ENCODE measurements at places on chromosomes 1 and 21.

DNA sequence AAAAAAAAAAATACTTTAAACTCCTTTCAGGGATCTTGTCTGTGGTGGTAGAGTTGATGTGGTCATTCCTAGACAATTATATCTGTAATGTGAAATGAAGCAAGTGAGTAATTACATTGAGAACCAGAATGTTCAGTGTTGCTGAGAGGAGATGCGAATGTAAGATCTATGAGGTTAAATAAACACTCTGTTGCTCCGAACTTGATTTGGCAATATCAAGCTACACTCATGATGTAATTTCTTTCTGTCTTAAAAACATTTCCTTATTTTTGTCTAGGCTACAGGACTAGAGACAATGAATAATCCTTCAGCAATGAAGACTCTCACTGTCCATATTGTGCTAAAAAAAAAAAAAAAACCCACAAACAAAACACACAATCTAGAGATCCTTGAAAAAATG lies 63.1 kb upstream of the IGSF5 start:
- no peak overlapping the region for H3K27ac ChIP-seq
- H3K36me3 ChIP-seq = no peaks in the 10 kb centered on the region
- no peak overlapping the region for H3K4me3 ChIP-seq
- H3K4me1 ChIP-seq = no peaks in the 10 kb centered on the region
- H3K27me3 ChIP-seq = no peaks in the 10 kb centered on the region
- no peak for DNase-seq

- H3K36me3 ChIP-seq = no peaks in the 10 kb centered on the region
- H3K27me3 ChIP-seq = no peaks in the 10 kb centered on the region
- H3K4me3 ChIP-seq = no peak overlapping the region
- no peak for DNase-seq
Measured at GRCh38 chr1:115807723-115808122, 33.2 kb downstream of the NHLH2 start.

DNA sequence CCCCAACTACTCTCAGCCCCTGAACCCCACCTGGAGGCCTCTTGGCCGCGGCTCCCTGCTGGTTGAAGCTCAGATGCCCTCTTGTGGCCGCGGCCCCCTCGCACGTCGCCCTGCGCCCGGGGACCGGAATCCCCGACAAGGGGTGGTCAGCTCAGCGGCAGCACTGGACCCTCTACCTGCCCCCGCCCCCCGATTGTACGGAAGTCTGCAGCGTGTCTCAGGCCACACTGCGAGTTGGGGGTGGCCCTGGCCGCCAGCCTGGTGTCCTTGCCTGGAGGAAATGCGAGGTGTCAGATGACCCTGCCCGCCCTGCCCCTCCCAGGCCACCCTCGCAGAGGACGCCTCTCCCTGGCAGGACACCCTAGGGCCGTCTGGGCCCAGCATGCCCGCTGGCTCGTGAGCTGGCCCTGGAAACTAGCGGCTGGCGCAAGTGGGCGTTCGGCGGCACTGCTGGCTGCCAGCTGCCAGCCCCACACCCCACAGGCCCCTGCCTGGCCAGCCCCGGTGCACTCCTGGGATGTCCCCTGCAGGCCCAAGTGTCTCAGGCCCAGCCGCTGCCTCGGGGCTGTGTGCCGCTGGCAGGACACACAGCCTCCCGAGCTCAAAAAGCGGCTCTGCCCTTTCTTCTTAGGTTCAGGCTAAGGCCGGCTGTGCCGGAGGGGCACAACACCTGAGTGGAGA lies 60.8 kb downstream of the EDN2 start:
- H3K4me3 ChIP-seq = no peak overlapping the region
- no peaks in the 10 kb centered on the region for H3K27me3 ChIP-seq
- H3K27ac ChIP-seq = no peak overlapping the region
- no peak for DNase-seq
- H3K36me3 ChIP-seq = no peaks in the 10 kb centered on the region

GRCh38 chr1:2481885-2482284 lies 5.8 kb downstream of the PLCH2 start:
- no peaks in the 10 kb centered on the region for H3K36me3 ChIP-seq
- H3K27me3 ChIP-seq = no peaks in the 10 kb centered on the region
- no peak overlapping the region for H3K27ac ChIP-seq
- DNase-seq = no peak

- H3K4me1 ChIP-seq = no peaks in the 10 kb centered on the region
- DNase-seq = no peak
- H3K4me3 ChIP-seq = no peak overlapping the region
- H3K27ac ChIP-seq = no peak overlapping the region
- no peaks in the 10 kb centered on the region for H3K36me3 ChIP-seq
- H3K27me3 ChIP-seq = no peaks in the 10 kb centered on the region
Measured at GRCh38 chr1:48853006-48853405, 76.3 kb upstream of the BEND5 start.

DNA sequence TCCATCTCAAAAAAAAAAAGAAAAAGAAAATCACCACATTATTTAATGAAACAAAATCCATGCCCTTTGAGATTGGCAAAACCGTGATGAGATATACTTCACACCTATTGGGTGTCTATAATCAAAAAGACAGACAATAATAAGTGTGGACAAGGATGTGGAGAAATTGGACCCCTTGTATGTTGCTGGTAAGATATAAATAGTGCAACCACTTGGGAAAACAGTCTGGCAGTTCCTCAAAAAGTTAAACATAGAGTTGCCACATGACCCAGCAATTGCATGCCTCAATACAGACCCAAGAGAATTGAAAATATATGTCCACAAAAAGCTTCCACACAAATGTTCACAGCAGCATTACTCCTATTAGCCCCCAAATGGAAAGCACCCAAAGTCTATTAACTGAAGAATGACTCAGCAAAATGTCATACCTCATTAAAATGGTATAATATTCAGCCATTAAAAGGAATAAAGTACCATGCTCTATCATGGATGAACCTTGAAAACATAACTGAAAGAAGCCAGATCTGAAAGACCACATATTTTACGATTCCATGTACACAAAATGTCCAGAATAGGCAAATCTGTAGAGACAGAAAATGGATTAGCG lies 24.3 kb downstream of the LMOD1 start:
- H3K27ac ChIP-seq = no peak overlapping the region
- no peak for DNase-seq
- H3K36me3 ChIP-seq = no peaks in the 10 kb centered on the region
- H3K27me3 ChIP-seq = no peaks in the 10 kb centered on the region
- no peaks in the 10 kb centered on the region for H3K4me1 ChIP-seq
- no peak overlapping the region for H3K4me3 ChIP-seq

DNA sequence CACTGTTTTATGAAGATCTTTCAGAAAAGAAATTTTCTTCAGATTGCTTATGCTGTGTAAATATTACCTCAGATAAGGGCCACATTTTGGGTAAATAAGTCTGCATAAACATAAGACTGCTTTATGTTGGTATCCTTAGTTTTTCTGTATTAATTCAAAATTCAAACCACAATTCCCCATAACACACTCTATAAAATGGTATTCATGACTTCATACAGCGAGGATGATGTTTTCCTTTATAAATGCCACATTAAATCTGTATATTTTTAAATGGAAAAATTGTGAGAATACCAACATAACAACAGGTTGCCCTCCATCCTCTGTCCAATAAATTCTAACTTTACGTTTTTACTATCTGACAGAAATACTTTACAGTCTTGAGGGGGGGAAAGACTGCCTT lies 248.7 kb upstream of the CXADR start:
- H3K4me3 ChIP-seq = no peak overlapping the region
- H3K4me1 ChIP-seq = no peaks in the 10 kb centered on the region
- H3K27me3 ChIP-seq = no peaks in the 10 kb centered on the region
- DNase-seq = no peak
- no peak overlapping the region for H3K27ac ChIP-seq

- H3K27me3 ChIP-seq = no peaks in the 10 kb centered on the region
- H3K36me3 ChIP-seq = peaks cover 19% of the 10 kb centered on the region
- peak overlapping the region; percentile 90 for H3K4me3 ChIP-seq
- peak; percentile 23 for DNase-seq
Measured at GRCh38 chr1:20634594-20635084, 1.4 kb downstream of the PINK1 start.

DNA sequence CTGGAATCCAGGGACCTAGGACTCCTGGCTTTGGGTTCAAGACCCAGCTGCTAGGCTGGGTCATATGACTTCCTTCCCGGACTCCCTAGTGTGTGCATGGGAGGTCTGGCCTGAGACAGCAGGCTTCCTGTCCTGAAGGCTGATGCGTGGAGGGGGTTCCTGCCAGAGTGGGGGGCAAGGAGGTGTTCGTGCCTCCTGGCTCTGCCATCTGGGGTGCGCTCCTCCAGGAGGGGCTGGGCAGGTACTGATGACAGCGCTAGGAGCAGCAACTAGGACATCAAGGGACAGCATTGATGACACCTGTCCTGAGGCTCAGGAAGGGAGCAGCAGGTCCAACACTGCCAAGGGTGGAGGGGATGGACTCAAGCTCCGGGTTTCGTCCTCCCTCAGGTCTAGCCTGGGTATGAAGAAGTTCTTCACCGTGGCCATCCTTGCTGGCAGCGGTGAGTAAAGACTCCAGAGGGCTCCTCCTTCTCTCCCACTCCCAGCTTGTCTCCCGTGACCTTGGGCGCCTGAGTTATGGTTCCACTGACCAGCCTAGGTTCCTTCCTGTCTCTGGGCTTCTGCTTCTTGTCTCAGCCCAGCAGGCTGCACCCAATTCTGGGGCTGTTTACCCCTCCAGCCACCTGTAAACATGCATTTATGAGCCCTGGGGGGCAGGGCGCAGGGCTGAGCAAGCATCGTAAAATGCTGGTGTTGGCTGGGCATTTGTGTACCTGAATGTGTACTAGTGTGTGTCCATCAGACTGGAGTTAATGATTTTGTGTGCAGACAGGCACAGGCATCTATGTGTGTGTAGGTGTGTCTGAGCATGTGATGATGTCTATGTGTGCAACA lies 871 bp downstream of the PLA2G2F start:
- no peak overlapping the region for H3K27ac ChIP-seq
- H3K27me3 ChIP-seq = no peaks in the 10 kb centered on the region
- no peaks in the 10 kb centered on the region for H3K36me3 ChIP-seq

DNA sequence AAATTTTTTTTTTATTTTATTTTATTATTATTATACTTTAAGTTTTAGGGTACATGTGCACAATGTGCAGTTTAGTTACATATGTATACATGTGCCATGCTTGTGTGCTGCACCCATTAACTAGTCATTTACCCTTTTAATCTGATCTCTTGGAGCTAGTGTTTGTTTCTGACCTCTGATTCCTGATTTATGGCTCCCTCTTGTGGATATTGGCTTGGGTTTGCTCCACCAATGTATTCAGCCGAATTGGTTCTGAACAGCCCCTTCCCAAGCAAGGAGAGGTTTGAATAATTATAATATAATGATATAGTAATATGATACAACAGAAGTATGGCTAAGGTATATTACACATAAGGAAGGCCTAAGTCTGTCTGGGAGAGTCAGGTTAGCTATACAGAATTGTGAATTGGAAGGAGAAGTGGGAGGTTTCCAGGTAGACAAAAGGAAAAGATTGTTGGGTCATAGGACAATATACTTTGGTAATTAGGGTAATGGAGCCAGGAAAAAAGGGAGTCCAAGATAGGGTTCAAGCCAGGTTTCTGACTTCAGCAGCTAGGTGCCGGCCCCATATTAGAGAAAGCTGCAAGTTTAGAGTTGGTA lies 53.1 kb upstream of the HMCN1 start:
- no peaks in the 10 kb centered on the region for H3K27me3 ChIP-seq
- no peak overlapping the region for H3K4me3 ChIP-seq
- H3K4me1 ChIP-seq = no peaks in the 10 kb centered on the region
- H3K36me3 ChIP-seq = no peaks in the 10 kb centered on the region
- DNase-seq = peak; percentile 8

- no peak for DNase-seq
- H3K36me3 ChIP-seq = no peaks in the 10 kb centered on the region
- H3K27me3 ChIP-seq = no peaks in the 10 kb centered on the region
- no peaks in the 10 kb centered on the region for H3K4me1 ChIP-seq
- no peak overlapping the region for H3K4me3 ChIP-seq
- H3K27ac ChIP-seq = no peak overlapping the region
Measured at GRCh38 chr1:218368686-218369085, 23.6 kb downstream of the TGFB2 start.

GRCh38 chr21:45699251-45699942 lies 55.9 kb downstream of the PCBP3 start:
- H3K4me3 ChIP-seq = no peak overlapping the region
- no peaks in the 10 kb centered on the region for H3K27me3 ChIP-seq
- H3K27ac ChIP-seq = no peak overlapping the region
- no peak for DNase-seq
- H3K4me1 ChIP-seq = peaks cover 3% of the 10 kb centered on the region

- H3K27me3 ChIP-seq = no peaks in the 10 kb centered on the region
- no peaks in the 10 kb centered on the region for H3K36me3 ChIP-seq
- no peaks in the 10 kb centered on the region for H3K4me1 ChIP-seq
- no peak overlapping the region for H3K4me3 ChIP-seq
Measured at GRCh38 chr1:4056422-4056821, 156.3 kb upstream of the C1orf174 start.

DNA sequence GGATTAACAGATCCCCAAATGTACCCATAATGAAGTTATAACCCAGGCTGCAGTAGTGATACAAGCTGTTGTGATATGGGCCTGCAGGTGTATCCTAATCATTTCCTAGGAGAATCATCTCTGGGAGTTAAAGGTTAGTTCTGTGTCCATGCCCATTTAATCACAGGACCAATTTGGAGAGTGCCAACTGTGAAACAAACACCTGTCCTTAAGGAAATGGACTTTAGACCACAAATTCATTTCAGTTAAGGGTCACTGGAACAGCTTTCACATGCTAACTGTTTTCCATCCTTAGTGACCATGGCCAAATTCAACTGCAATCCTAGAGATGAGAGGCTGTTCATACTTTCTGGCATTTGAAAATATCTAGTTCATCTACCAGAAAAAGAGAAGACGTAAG lies 160.9 kb downstream of the GPATCH2 start:
- no peaks in the 10 kb centered on the region for H3K27me3 ChIP-seq
- no peak for DNase-seq
- no peaks in the 10 kb centered on the region for H3K4me1 ChIP-seq
- no peak overlapping the region for H3K4me3 ChIP-seq
- no peaks in the 10 kb centered on the region for H3K36me3 ChIP-seq
- no peak overlapping the region for H3K27ac ChIP-seq

DNA sequence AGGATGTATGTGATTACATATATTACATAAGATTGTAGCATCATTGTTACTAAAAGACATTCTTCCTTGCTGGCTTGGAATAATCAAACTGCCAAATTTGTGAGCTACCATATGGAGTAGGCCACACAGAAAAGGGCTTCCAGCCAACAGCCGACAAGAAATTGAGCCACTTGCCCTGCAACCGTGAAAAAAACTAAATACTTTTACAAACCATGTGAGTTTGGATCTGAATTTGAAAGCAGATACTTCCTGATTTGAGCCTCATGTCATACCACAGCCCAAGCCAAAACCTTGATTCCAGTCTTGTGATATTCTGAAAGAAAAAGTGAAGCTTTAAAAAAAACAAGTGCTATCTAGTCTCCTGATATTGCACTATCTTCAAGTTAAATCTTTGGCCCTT lies 55.6 kb upstream of the PRMT6 start:
- no peak for DNase-seq
- H3K4me1 ChIP-seq = no peaks in the 10 kb centered on the region
- no peak overlapping the region for H3K27ac ChIP-seq
- no peak overlapping the region for H3K4me3 ChIP-seq
- no peaks in the 10 kb centered on the region for H3K27me3 ChIP-seq

- no peak overlapping the region for H3K27ac ChIP-seq
- no peaks in the 10 kb centered on the region for H3K36me3 ChIP-seq
- no peak for DNase-seq
- no peaks in the 10 kb centered on the region for H3K4me1 ChIP-seq
- no peak overlapping the region for H3K4me3 ChIP-seq
- H3K27me3 ChIP-seq = no peaks in the 10 kb centered on the region
Measured at GRCh38 chr1:158583962-158584361, 4.3 kb upstream of the OR10X1 start.

All from effector memory CD4-positive, alpha-beta T cell (primary cell).